ENCODE measurements at places on chromosomes 1 and 21.

- no peak for DNase-seq
These were observed 94.3 kb downstream of the DIRAS3 start for GRCh38 chr1:67956116-67956515.

DNA sequence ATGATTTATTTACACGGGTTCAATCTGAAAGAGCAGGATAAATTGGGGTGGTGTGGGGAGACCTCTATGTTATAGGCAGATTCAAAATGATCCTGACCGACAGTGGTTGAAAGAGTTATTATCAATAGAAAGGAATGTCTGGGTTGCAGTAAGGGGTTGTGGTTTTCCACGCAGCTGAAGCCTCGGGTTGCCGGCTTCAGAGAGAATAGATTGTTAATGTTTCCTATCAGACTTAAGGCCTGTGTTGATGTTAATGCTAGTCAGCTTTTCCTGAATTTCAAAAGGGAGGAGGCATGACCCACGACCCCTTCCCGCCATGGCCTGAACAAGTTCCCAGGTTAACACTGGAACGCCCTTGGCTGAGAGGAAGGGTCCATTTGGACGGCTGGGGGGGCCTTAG is 2.2 kb upstream of the UBE2J2 start:
- no peak for DNase-seq

GRCh38 chr1:168408884-168409283 is 128.2 kb downstream of the TBX19 start:
- peak; percentile 33 for DNase-seq

DNA sequence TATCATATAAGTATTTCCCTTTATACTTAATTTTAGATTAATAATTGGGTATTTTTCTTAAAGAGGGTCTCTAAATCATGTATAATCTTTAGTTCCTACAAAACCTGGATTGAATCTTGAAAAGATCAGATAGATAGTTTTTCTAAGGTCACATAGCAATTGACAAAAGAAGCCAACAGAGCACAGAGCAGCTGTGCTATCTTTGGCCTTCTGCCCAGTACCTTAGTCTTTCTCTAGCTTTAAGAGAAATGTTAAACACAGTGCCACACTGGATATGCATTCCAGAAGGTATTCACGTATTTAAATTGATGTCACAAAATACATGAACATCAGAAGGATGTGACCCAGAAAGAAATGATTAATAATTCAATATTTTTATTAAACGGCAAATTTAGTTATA is 86.8 kb downstream of the C21orf91 start:
- DNase-seq = no peak

- no peak for DNase-seq
These were observed 65.6 kb upstream of the CD1D start for GRCh38 chr1:158115126-158115525.

DNA sequence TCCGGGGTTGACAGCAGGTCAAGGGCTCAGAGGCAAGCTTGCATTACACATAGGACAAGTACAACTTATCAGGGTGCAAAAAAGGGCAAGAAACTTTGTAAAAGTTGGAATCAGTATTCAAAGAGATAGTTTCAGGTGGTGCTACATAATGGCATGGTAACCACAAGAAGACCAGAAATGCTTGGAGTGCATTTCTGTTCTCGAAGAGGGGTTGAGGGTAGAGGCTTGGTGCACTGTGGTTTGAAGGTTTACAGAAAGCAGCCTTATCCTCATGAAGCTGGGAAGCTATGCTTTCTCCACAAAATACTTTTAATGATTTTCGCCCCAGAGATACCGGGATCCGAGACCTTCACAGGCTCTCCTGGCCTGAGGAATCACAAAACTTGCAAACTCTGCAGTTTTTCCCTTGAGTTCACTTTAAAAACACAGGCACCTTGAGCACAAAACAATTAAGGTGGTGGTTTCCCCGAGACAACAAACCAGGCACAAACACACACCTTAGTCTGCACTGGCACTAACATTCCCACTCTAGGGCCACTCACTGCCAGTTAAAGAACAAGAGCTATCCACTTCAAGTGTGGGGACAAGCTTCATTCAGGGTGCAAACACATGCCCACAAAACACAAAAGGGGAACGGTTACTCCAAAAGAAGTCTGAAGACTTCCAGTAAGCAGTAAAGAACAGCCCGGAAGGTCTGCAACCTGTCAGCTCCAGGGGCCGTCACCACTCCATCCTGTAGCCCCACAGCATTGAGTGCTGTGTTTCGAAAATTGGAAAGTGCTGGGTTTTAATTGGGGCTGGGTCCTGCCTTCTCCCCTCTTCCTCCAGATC is 29.8 kb upstream of the NFIA start:
- no peak for DNase-seq
